ENCODE measurements at places on chromosomes 1 and 21.

GRCh38 chr1:218867066-218867465, 306.6 kb upstream of the LYPLAL1 start:
- no peak for DNase-seq

DNA sequence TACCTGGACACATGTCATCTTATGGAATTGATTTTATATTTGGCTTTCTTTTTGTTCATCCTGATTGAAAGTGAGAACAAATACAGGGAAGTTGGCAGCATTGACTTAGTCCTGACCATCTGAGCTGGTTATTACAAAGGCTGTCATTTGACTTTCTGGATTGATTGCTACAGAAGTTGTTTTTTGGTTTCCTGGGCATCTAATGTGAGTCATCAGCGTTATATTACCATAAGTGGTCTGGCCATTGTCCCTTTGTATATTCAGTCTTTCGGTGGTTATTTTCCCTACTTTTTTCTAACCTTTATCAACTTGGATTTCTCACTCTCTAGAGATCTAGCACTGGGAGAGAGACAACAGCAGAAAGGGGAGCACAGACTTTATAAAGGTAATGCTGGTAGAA, 1646.5 kb downstream of the MRPL39 start:
- no peak for DNase-seq

- DNase-seq: no peak
Measured at GRCh38 chr1:2248127-2248826, 20.2 kb downstream of the SKI start.

- DNase-seq: no peak
Measured at GRCh38 chr1:1477206-1477605, 5.6 kb downstream of the ATAD3B start.

GRCh38 chr1:109947582-109948284, 36.8 kb upstream of the AHCYL1 start:
- no peak for DNase-seq

DNA sequence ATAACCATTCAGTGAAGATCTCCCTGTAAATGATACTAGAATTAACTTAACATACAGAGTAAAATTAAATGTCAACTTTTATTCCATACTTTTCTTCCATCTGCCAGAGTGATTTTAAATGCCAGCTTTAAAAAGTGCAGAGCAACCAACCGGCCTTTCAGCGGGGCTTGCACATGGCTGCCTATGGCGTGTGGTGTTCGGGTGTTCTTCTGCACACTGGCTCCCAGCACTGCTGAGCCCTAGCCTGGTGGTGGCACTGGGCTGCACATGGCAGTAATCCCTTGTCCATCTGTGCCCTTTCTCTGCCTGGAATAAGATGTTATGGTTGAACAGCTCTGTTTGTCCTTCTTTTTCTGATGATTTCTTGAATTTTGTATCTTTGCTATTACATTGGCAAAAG, 156.3 kb downstream of the SNX7 start:
- no peak for DNase-seq

DNA sequence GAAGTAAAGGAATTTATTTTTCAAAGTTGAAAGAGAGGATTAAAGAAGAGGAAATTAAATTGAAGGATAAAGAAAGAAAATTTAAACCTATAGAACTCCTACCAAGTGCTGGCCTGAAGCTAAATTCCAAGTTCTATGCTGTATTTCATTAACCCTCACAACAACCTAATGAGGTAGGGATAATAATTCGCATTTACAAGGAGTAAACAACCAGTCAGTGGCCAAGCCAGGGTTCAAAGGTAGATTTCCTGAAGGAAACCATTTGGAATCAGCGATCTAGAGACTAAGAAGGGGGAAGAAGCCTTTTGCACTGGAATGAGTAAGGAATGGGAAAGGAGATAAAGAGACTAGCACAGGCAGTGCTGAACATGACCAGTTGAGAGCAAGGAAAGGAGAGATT, 265.8 kb upstream of the ST6GALNAC5 start:
- no peak for DNase-seq

DNA sequence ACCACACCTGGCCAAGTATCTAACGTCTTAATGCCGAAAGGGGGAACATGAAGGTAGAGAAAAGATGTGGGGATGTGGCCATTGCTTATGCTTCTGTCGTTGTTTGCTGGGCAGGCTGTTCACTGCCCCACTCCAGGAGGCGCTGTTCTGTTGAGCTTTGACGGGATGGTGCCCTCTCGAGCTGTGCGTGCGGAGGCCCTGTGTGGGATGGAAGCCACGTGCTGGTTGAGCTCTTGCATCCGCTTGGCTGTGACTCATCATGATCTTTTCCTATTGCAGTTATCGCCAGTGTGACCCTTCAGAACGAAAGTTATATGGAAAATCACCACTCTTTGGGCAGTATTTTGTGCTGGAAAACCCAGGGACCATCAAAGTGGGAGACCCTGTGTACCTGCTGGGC, 26.3 kb downstream of the MTARC1 start:
- no peak for DNase-seq
